SHP77 (cell line): ENCODE measurements at places on chromosomes 13 and 19.

- DNase-seq: no peak
Observed at GRCh38 chr19:42276284-42276683, 7.2 kb downstream of the CIC start.

DNA sequence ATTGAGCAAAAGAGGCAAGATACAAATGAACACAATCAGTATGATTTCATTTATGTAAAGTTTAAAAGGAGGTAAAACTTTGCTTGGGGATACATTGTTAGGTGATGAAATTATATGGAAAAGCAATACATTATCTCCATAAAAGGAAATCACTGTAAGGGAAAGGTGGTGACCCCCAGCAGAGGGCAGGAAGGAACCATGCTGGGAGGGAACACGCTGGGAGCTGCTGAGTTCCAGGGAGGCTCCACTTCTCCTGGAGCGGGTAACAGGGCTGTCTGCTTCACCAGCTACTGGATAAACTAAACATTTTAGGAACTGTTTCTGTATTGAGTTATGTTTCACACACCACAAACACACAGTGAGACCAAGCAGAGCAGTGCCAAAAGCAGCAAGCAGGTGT, 91.2 kb downstream of the KATNAL1 start:
- no peak for DNase-seq

GRCh38 chr19:13189600-13189999, 39.4 kb downstream of the IER2 start:
- DNase-seq: no peak

DNA sequence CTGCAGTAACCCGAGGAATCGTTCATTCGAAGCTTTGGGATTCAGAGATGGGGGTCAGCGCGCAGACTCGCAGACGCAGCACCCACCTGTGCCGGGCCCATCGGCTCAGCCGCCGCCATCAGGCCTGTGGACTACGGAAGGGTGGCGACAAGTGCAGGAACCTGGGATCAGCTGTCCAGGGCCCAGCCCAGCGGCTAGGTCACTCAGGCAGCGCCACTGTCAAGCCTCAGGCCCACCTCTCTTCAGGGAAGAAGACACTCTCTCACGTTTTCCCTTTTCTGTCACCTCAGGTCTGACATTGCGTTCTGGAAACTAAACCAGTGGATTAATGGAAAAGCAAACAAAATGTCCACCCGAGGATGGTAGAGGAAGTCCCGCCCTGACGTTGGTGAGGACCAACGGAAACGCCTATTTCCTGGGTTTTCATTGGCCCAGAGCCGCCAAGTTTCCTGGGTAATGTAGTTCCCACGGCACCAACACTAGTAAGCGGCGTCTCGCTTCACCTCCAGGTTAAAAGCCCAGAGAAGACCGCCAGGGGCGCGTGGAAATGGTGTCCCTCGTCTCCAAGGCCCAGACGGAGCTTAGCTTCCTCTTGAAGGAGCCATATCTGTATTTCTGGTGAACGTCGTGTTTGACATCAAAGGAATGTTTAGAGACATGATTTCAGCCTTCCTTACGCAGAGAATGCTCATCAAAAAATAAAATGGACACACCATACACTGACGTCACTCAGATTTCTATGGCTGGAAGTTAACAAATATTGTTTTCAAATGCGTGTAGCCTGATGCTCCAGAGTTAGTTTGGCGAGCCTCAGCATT, at the start of gene ZNF772:
ZNF772 (minus strand) TSS at position 376 of the 818 bp plus-strand sequence; CDS start at position 119, 257 bp downstream.
- DNase-seq: peak; percentile 57

- no peak for DNase-seq
Observed at GRCh38 chr19:19410553-19411550, 5.4 kb downstream of the GATAD2A start.

DNA sequence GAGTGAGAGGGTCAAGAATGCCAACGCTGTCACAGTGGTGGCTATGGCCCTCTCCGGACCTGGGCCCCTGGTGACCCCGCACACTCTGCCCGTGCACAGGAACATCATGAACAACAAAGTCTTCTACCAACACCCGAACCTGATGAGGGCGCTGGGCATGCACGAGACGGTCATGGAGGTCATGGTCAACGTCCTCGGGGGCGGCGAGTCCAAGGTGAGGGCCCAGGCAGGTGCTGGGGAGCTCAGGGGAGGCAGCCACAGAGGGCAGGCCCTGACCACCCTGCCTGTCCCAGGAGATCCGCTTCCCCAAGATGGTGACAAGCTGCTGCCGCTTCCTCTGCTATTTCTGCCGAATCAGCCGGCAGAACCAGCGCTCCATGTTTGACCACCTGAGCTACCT, 62.6 kb downstream of the RYR1 start:
- no peak for DNase-seq

DNA sequence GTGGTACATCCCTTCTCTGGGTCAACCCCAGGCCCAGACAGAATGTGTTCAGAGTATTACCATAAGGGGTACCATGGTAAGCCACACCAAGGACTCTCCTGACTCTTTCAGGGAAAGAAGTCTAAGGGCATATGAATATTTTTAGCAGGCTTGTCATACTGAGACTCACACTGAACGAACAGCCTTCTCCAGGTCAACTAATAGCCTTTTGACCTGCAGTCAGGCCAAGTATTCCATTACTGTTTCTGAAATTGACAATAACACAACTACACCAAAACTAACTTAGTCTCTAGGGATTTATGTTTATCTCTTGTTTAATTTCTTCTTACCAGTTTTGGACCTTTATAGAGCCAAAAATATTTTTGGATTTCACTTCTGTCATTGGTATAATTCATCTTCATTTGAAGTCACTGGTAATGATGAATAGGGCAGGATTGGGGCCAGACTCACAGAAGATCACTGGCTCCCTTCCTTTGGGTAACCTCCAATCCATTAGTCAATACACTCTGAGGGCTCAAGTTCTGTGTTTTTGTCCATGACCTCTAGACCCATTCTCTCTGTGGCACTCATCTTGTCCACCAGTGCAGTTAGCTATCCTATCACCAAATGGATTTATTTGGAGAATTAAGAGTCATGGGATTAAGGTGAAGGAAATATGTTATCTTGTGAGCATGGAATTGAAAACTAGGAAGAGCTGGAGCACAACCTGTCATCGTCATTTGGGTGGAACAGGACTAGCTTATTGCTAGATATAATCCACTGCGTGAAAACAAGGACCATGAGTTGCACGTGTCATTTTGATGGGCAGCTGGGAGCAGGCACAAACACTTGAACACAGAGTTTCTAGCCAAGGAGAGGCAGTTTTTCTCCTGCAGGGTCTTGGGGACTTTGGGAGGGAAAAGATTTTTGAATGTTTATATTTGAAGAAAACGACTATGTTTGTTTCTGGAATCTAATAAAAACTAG, 313.3 kb downstream of the DCLK1 start:
- no peak for DNase-seq

- DNase-seq: no peak
Observed at GRCh38 chr19:4043401-4043800, 23.3 kb downstream of the ZBTB7A start.

DNA sequence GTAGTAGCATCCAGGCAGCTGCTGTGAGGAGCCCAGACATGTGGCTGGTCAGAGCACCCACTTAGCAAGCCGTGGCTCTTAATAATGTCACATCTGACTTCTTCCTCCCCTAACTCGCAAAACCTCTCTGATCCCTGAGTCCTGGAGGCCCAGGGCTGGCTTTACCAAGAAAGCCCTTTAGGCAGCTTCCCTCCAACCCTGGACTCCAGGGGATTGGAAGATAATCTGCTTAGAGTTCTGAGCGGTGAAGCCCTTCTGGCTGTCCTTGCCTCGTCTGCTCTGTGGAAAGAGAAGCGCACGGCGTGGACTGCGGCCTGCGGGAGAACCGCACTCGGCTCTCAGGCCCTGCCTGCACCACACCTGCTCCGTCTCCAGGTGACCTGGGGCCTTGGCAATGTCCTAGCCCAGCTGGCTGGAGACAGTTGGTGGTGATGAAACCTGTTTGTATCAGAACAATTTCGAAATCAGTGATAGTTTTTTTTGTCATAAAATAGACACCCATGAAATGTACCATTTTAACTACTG, 64.5 kb upstream of the MCF2L start:
- DNase-seq: no peak

- no peak for DNase-seq
Observed at GRCh38 chr19:14434543-14435319, 1.6 kb downstream of the PKN1 start.

DNA sequence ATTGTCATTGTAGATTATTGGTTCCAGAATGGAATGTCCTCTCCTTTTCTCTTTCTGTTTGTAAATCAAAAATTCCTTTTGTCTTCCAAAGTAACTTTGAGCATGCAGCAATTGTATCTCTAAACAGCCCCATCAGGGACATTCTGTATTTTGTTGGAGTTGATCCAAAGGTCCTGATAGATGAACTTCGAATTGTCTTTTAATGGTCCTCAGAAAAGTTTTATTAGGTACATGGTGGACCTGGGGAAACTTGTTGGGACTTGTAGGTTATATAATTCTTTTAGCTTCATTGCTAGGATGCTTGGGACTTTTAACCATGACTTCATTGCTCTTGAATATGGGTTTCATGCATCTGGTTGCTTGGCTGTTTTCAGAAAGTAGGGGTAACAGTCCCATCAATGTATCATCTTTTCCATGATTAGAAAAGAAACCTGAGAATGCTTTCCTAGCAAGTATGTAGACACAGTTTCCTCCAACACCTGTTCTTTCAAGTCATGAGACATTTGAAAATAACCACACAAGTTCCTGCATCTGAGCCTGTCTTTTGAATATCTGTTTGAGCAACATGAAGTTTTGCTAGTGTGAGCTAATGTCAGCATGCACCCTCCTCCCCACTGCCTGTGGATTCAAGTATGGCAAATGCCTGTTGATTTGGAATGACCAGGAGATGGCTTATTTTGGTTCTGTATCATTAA, 413.1 kb downstream of the KCNRG start:
- DNase-seq: no peak

- DNase-seq: no peak
Observed at GRCh38 chr13:95813139-95813538, 136.2 kb downstream of the DNAJC3 start.

DNA sequence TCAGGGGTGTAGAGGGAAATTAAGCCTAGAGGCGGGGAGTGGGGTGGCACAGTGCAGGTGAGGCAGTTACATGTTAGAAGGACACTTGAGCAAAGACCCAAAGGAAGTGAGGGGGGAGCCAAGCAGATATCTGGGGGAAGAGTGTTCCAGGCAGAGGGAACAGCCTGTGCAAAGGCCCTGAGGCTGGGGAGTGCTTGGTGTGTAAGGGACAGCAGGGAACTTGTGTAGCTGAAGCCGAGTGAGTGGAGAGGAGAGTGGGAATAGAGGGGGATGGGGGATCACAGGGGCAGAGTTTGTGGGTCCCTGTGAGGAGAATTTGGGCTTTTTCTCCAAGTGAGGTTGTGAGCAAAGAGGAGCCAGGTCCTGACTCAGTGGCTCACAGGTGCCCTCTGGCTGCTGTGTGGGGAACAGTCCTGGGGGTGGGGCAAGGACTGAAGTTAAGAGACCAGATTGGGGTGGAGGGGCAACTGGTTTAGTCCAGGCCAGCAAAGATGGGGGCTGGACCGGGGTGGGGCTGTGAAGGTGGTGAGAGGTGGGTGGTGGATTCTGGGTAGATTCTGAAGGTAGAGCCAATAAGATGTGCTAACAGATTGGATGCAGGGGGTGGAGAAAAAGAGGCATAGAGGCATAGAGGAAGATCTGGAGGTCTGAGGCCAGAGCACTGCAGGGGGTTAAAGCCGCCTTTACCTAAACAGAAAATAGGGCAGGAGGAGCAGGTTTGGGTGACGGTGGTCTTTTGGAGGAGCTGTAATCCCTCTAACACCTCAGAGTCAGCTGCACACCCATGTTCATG, 75.3 kb downstream of the CACNA1A start:
- DNase-seq: peak; percentile 12

GRCh38 chr13:60619461-60619860, 222.4 kb downstream of the TDRD3 start:
- no peak for DNase-seq

DNA sequence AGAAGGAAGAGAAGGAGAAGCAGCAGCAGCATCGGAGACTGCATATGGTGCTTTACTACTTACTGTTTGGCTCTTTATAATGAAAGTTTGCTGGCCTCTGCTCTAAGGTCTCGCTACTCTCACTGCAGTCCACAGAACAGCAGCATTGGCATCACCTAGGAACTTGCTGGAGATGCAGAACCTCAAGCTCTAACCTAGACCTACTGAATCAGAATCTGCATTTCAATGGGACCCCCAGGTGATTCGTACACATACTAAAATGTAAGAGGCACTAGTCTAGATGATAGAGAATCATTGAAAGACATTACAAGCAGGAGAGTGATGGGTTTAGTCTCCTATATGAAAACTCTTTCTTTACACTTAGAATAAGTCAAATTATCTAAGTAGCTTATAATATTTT, 270.6 kb downstream of the KLF5 start:
- no peak for DNase-seq

- DNase-seq: no peak
Observed at GRCh38 chr13:60427285-60427684, 30.3 kb downstream of the TDRD3 start.

GRCh38 chr13:71493189-71493588, 373.8 kb downstream of the DACH1 start:
- no peak for DNase-seq

DNA sequence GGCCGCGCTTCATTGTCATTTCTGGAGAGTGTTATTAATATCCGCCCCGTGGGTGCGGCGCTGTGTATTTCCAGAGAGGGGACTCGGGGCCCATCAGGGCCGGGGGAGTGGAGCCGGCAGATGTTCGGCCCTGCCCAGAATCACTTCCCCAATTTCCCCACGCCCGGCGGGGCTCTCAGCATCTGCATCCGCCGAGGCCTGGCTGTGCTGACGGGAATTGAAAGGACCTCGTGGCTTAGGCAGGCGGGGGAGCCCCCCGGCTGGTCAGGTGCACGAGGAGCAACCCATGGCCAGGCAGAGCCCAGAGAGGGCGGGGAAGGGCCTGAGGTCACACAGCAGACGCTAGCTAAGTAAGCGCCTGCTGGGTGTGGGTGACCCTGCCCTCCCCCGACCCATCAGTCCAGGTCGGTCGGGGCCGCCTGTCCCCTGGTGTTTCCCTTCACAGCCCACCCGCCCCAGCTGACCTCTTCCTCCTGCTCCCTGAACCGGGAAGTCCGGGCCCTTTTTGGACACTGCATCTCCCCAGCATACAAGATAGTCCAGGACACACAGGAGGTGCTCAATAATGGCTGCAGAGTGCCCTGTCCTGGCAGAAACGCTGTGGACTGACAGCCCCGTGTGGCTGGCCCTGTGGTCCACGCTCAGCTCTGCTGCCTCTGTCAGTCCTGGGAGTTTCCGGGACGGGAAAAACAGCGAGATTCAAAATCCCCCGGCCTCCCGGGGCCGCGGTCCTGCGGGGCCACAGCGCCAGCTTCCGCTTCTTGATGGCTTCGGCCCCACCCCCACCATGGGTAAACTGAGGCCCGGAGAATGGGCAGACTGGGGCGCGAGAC, 22.1 kb downstream of the ARID3A start:
- no peak for DNase-seq

GRCh38 chr13:28564030-28564429, 69.1 kb upstream of the FLT1 start:
- no peak for DNase-seq

- no peak for DNase-seq
Observed at GRCh38 chr13:28128030-28128429, 10.3 kb upstream of the PAN3 start.

DNA sequence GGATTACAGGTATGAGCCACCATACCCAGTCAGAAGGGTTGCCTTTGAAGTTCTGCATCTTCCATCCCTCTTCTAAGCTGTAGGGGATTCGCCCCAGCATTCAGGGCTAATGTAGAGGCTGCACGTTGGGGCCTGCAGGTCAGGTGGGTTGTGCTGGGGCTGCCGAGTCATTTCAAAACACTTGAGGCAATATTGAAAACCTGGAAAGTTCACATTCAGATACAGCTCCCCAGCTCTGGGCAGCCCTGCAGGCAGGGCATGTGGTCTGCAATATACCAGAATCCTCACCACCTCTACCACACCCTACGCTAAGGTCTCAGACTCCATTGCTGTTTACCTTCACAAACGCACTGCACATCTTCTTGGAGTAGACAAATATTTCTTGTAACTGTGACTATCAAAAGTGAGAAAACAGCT, 24.6 kb downstream of the CCNE1 start:
- no peak for DNase-seq
